Fibroblast of lung (primary cell): ENCODE measurements at places on chromosomes 4 and X. TPM values are rescaled to one million over a fixed set of nuclear protein-coding genes. Genes with fewer than 3 reads are reported as not detected.

The CCDC110 gene
- total RNA-seq = 2.0 and 2.3 TPM in 2 replicates

DNA sequence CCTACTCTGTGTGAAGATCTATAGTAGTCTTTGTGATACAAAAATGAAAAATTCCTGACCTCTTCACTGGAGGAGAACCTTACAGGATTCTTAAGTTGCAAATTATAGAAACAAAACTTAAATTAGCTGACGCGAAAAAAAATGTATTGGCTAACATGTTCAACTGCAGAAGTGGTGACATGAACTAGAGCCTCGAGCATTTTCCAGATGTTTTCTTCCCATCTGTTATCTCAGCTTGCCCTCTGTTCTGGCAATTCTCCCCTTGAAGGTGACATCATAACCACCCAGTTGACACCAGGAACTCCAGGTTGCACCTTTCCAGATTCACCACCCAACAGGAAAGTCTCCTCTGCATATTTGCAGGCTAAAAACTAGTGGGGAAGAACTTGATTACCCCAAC lies 222.4 kb downstream of the KDR start:
- H3K4me3 ChIP-seq = no peak overlapping the region

DNA sequence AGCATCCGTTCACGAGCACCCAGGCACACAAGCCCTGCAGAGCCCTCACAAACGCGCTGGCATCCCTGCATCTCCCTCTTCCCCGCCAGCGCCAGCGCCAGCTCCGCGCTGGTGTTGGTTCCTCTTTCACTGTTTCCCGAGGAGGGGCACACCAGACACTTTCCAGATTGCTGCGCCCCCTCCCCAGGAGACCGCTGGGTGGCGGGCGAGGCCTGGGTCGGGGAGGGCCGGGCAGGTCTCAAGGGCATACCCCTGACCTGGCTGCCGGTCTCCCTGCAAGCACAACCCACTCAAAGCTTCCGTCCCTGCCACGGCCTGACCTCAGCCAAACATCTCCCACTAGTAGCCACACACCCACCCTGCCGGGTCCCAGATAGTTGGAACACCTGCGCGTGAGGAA lies 2.2 kb upstream of the NKX1-1 start:
- H3K4me3 ChIP-seq = no peak overlapping the region
- no peaks in the 10 kb centered on the region for H3K36me3 ChIP-seq
- no peak for DNase-seq
- peaks cover 41% of the 10 kb centered on the region for H3K27me3 ChIP-seq

DNA sequence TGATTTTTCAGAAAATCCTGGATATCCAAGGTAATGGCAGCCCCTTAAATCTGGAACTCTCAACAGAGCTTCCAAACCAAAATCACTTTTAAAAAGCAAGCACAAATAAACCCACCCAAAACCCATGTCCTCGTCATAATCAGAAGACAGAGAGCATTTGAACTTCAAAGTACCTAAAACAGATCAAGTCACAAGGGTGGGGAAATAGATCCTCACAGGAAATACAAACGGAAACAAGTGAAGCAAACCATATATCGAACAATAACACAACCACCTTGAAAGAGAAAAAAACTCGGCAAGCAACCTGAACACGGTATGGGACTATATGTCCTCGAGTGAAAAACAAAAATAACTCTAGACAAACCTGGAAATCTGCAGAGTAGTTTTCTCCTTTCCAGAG lies 15.9 kb upstream of the CCNQ start:
- DNase-seq = no peak
- no peak overlapping the region for H3K27ac ChIP-seq
- no peaks in the 10 kb centered on the region for H3K36me3 ChIP-seq
- H3K4me1 ChIP-seq = no peaks in the 10 kb centered on the region
- H3K4me3 ChIP-seq = no peak overlapping the region
- peaks cover 3% of the 10 kb centered on the region for H3K27me3 ChIP-seq

The ZNF185 gene
- 0.66 and 1.0 TPM in 2 replicates for total RNA-seq

DNA sequence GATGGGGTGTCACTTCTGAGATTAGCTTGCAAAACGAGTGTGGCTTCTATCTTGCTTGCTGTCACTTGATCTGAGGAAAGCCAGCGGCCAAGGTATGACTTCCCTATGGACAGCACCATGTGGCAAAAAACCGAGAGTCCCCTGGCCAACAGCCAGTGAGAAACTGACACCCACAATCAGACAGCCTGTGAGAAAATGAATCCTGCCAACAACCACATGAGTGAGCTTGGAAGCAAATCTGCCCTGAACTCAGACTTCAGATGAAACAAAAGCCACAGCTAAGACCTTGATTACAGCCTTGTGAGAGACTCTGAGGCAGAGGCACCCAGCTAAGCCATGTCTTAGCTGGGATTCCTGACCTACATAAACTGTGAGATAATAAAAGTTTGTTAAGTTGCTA lies 45.5 kb downstream of the PPP1R2C start:
- no peaks in the 10 kb centered on the region for H3K27me3 ChIP-seq
- H3K4me3 ChIP-seq = no peak overlapping the region
- no peaks in the 10 kb centered on the region for H3K36me3 ChIP-seq
- no peaks in the 10 kb centered on the region for H3K4me1 ChIP-seq
- no peak overlapping the region for H3K27ac ChIP-seq
- DNase-seq = peak; percentile 22

The REPS2 gene
- 0.50 and 0.77 TPM in 2 replicates for total RNA-seq

GRCh38 chrX:136880452-136881013 lies at the start of gene RBMX:
RBMX (minus strand) TSS chrX:136880725; CDS start chrX:136879427, 1,298 bp downstream.
- peak within 1 kb of the TSS; percentile 92 for H3K27ac ChIP-seq
- peak; percentile 97 for DNase-seq
- no peaks in the 10 kb centered on the region for H3K27me3 ChIP-seq

DNA sequence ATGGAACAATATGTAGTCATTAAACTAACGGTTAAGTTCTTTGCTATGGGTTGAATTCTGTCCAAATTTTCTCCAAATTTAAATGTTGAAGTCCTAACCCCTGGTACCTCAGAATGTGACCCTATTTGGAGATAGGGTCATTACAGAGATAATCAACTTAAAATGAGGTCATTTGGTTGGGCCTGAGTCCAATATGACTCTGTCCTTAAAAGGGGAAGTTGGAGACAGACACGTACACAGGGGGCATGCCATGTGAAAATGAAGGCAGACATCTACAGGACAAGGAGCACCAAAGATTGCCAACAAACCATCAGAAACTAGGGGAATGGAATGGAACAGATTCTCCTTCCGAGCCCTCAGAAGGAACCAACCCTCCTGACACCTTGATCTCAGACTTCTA lies 492.0 kb upstream of the FTHL17 start:
- no peaks in the 10 kb centered on the region for H3K27me3 ChIP-seq
- H3K27ac ChIP-seq = no peak overlapping the region
- no peaks in the 10 kb centered on the region for H3K4me1 ChIP-seq
- H3K4me3 ChIP-seq = no peak overlapping the region

DNA sequence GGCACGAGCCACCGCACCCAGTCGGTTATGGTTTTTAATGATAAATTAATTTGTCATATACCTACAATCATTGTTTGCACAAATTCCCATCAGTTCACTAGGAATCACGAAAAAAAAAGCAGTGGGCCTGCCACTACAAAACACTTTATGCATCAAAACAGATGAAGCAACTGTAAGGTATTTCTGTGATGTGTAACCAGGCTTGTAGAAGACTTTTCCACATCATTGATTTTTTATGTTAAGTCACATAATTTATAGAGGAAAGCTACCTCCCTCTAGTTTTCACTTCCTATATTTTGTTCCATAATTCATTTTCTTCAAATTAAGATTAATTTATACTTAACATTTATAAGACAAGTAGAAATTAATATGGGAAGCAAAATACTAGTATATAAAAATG lies 6.7 kb upstream of the FAM200B start:
- no peaks in the 10 kb centered on the region for H3K27me3 ChIP-seq
- no peaks in the 10 kb centered on the region for H3K36me3 ChIP-seq
- H3K27ac ChIP-seq = no peak overlapping the region
- H3K4me1 ChIP-seq = peaks cover 13% of the 10 kb centered on the region
- no peak overlapping the region for H3K4me3 ChIP-seq

DNA sequence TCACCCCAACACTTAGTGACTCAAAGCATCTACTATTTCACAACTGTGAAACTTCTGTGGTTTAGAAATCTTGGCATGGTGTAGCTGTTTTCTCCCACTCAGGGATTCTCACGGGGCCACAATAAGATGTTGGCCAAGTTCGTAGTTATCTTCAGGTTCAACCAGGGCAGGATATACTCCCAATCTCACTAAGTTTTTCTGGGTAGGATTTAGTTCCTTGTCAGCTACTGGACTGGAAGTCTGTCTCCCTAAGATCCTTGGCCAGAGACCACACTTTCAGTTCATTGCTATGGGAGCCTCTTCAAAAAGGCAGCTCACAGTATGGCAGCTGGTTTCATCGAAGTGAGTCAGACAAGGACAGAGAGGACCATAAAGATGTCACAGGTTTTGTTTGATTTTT lies 111.7 kb upstream of the PDHA2 start:
- H3K4me1 ChIP-seq = no peaks in the 10 kb centered on the region
- peak; percentile 78 for DNase-seq
- no peaks in the 10 kb centered on the region for H3K27me3 ChIP-seq
- no peaks in the 10 kb centered on the region for H3K36me3 ChIP-seq
- no peak overlapping the region for H3K27ac ChIP-seq
- H3K4me3 ChIP-seq = no peak overlapping the region

The ZCCHC12 gene
- under 0.01 TPM in 1 of 2 replicates, not detected in the other for total RNA-seq
